SK-MEL-5 (cell line): ENCODE measurements at places on chromosomes 12 and 14. TPM values are rescaled to one million over a fixed set of nuclear protein-coding genes. Genes with fewer than 3 reads are reported as not detected.

DNA sequence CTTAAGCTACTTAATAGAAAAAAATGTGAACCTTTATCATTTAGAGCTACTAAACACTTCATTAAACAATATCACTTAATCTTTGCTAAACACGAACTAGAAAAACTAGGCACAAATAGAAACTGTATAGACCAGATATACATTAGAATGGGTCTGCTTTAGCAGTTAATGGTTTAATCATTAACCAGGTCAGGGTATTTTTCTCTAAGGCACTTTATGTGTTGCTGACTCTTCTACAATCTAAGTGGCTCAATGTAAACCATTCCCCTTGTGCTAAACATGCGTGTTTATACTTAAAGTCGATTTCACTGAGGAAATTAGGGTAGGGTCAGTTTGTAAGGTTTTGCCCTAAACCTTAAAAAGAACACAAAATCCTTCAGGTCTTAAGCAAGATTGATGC, 29.7 kb downstream of the TMCC3 start:
- DNase-seq: no peak

GRCh38 chr14:30573226-30573814, 14.4 kb downstream of the G2E3 start:
- DNase-seq: peak; percentile 40

DNA sequence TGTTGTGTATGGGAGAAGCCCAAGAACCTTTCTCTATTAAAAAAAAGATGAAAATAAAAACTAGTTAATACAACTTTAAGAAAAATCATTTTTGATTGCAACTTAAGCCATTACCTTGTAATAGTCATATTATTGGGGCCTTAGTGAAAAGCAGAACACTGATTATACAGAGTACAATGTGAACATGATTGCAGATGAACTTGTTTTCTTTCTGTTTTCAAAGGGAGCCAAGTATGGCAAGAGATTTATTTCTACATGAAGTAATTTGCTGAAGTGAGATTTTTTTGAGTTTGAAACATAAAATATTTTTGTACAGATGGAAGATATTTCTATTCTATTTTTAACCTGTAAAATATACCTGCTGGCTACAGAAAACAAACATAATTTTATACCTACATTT, 104.9 kb downstream of the GPR135 start:
- no peak for DNase-seq

- no peak for DNase-seq
Observed at GRCh38 chr12:107760207-107760808, 629 bp downstream of the PRDM4 start.

DNA sequence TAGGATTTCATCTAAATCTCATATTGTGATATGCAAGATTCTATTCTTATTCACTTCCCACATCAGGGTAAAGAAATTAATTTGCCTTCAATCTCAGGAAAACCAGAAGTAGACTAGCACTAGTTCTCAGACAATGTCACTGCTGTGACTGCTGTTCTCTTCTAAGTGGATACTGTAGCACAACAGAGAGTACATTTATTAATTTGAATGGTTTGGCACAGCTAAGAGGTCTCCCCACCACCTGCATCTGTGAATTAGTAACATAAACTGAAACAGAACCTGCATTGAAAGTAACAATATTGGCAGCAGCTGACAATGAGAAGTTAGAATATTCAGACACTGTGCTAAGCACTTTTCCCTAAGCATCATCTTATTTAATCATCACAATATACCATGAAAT, 253.1 kb downstream of the PDZRN4 start:
- DNase-seq: no peak

The CDCA3 gene
- 47.1 and 52.3 TPM in 2 replicates for total RNA-seq

The WNT5B gene
- 0.53 and 0.69 TPM in 2 replicates for total RNA-seq
